Esophagus muscularis mucosa (tissue), 4 donors: ENCODE measurements at places on chromosomes 12 and 14. TPM values are rescaled to one million over a fixed set of nuclear protein-coding genes. Genes with fewer than 3 reads are reported as not detected.

- H3K4me1 ChIP-seq, result peaks cover 31% of the 10 kb centered on the region
- H3K27me3 ChIP-seq, result no peaks in the 10 kb centered on the region
- no peak for DNase-seq
- H3K36me3 ChIP-seq, result peaks cover 24% of the 10 kb centered on the region
These were observed 625 bp downstream of the ANGEL1 start for GRCh38 chr14:76812093-76812421.

Gene SYNE2
- 92.4 TPM for total RNA-seq

Gene KERA
- total RNA-seq, result not detected

DNA sequence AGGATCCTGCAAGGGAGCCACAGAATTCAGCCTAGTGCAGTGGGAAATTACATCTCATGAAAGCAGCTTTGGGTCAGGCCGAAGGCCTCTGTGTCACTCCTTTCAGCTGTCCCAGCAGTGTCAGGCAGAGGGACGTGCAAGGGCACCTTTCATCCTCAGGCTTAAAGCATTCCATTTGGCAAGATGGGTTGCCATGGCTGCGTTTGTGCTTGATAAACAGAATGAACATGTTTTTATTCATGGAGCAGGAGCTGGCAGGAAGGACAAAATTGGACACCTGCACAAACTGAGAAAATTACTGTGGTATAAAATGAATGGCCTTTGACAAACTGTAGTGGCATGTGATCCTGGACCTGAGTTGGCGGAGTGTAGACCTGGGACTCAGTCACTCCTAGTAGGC lies 29.4 kb downstream of the ACAD10 start:
- peak overlapping the region; percentile 70 for H3K27ac ChIP-seq
- no peaks in the 10 kb centered on the region for H3K27me3 ChIP-seq
- H3K36me3 ChIP-seq, result peaks cover 79% of the 10 kb centered on the region

DNA sequence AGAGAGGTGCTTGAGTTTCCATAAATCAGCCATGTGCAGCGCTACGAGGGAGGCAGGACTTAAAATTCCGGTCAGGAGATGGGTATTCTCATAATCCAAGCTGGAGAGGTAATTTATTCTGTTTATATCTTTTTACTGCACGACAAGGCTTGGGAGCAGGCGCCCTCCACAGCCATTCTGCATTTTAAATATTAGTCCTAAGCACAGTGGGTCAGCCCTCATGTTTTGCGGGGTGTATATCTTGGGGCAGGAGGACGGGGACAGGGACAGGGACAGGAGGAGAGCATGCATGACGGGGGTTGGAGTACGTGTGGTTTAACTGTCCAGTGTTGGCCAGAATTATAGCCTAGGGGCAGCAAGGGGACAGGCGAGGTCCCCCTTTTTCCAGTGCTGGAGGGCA lies 14.5 kb downstream of the LHX5 start:
- H3K4me3 ChIP-seq, result no peak overlapping the region
- peaks cover 11% of the 10 kb centered on the region for H3K27me3 ChIP-seq
- H3K36me3 ChIP-seq, result no peaks in the 10 kb centered on the region

GRCh38 chr12:977156-977555 lies 13.9 kb upstream of the ERC1 start:
- H3K27ac ChIP-seq, result no peak overlapping the region
- no peaks in the 10 kb centered on the region for H3K4me1 ChIP-seq
- DNase-seq, result no peak
- H3K4me3 ChIP-seq, result no peak overlapping the region
- no peaks in the 10 kb centered on the region for H3K36me3 ChIP-seq

Gene TTC8
- 16.4 TPM for total RNA-seq
